ENCODE measurements at places on chromosomes 1 and 21. TPM values are rescaled to one million over a fixed set of nuclear protein-coding genes. Genes with fewer than 3 reads are reported as not detected.

The CRB1 gene
- not detected for total RNA-seq

The SPATA45 gene
- total RNA-seq = not detected

DNA sequence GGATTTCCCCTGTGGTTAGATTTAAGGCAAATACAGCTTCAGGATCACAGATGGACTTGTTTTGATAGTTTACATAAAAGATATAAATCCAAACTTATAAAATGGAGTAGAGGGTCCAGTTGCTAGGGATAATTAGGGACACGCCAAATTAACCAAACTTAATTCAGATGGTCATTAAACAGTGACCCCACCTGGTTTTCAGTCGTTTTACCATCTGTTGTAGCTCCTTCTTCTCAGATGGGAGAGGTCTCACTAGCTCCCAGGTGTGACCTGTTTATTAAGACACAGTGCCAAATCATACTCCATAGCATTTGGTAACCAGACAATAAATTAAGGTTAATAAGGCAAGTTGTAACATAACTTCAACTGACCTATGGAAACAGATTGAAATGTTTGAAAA, 8.1 kb upstream of the GADD45A start:
- no peak overlapping the region for H3K27ac ChIP-seq
- H3K36me3 ChIP-seq = no peaks in the 10 kb centered on the region
- H3K4me3 ChIP-seq = no peak overlapping the region
- no peak for DNase-seq
- H3K27me3 ChIP-seq = peaks cover 13% of the 10 kb centered on the region

DNA sequence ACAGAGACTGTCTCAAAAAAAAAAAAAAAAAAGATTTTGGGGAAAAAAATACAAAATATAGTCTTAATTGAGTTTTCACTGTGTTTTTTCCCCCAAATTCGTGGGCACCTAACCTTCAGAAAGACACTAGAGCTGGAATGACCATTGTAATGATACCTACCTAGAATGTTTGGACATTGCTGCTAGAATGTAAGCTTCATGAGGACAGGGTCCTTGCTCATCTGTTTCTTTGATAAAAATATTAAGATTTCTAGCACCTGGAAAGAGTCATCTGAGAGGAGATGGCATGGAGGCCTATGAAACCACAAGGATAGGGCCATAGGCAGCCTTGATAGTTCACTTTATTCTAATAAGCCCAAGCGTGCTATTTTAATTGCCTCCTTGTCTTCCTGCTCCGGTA, 6.5 kb downstream of the LRRC8D start:
- peaks cover 5% of the 10 kb centered on the region for H3K36me3 ChIP-seq
- no peak overlapping the region for H3K4me3 ChIP-seq
- H3K27ac ChIP-seq = no peak overlapping the region
- DNase-seq = no peak

- H3K4me3 ChIP-seq = no peak overlapping the region
- DNase-seq = no peak
- H3K36me3 ChIP-seq = peaks cover 96% of the 10 kb centered on the region
- H3K4me1 ChIP-seq = peaks cover 55% of the 10 kb centered on the region
Measured at GRCh38 chr21:42429856-42430255, 26.2 kb downstream of the UBASH3A start.

- H3K4me3 ChIP-seq = no peak overlapping the region
- no peak overlapping the region for H3K27ac ChIP-seq
- peaks cover 55% of the 10 kb centered on the region for H3K36me3 ChIP-seq
- DNase-seq = no peak
Measured at GRCh38 chr1:207810606-207811295, 58.9 kb downstream of the CD46 start.

GRCh38 chr1:961132-961669, 817 bp downstream of the KLHL17 start:
- H3K27ac ChIP-seq = no peak overlapping the region
- H3K4me3 ChIP-seq = peak overlapping the region; percentile 56
- DNase-seq = no peak
- no peaks in the 10 kb centered on the region for H3K27me3 ChIP-seq
- peaks cover 29% of the 10 kb centered on the region for H3K4me1 ChIP-seq
- H3K36me3 ChIP-seq = peaks cover 3% of the 10 kb centered on the region

DNA sequence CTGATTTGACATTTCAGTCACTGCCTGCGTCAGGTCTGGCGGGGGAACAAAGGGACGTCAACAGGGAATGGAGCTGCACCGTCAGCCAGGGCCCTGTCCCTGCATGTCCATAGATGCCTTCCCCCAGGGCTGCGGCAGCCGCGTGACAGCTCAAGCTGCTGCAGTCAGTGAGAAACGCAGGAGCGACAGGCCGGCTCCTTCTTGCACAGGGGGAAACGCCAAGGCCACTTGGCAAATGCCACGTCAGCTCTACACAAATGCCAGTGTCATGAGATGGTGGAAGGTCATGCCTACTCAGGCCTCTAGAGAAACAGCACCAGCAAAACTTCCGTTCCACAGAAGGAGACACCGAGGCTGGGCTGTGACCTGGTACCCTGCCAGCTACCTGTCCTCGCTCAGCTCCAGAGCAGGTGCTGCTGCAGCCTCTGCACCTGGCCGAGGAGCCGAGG, 37.7 kb downstream of the SYF2 start:
- no peak overlapping the region for H3K4me3 ChIP-seq
- H3K27ac ChIP-seq = no peak overlapping the region

GRCh38 chr1:161313554-161314200, 504 bp upstream of the SDHC start:
- H3K27ac ChIP-seq = peak overlapping the region; percentile 98
- peaks cover 1% of the 10 kb centered on the region for H3K27me3 ChIP-seq
- H3K36me3 ChIP-seq = no peaks in the 10 kb centered on the region
- H3K4me1 ChIP-seq = peaks cover 32% of the 10 kb centered on the region
- no peak for DNase-seq
- peak overlapping the region; percentile 96 for H3K4me3 ChIP-seq

- no peaks in the 10 kb centered on the region for H3K27me3 ChIP-seq
- no peak for DNase-seq
- peaks cover 11% of the 10 kb centered on the region for H3K36me3 ChIP-seq
- H3K4me1 ChIP-seq = peaks cover 15% of the 10 kb centered on the region
- no peak overlapping the region for H3K27ac ChIP-seq
Measured at GRCh38 chr21:43848771-43849170, 16.3 kb upstream of the AGPAT3 start.

GRCh38 chr1:224719716-224720115, 103.6 kb downstream of the CNIH3 start:
- peaks cover 15% of the 10 kb centered on the region for H3K4me1 ChIP-seq
- H3K36me3 ChIP-seq = no peaks in the 10 kb centered on the region
- no peak overlapping the region for H3K27ac ChIP-seq
- no peak overlapping the region for H3K4me3 ChIP-seq
- DNase-seq = no peak

The AMY1B gene
- not detected for total RNA-seq

DNA sequence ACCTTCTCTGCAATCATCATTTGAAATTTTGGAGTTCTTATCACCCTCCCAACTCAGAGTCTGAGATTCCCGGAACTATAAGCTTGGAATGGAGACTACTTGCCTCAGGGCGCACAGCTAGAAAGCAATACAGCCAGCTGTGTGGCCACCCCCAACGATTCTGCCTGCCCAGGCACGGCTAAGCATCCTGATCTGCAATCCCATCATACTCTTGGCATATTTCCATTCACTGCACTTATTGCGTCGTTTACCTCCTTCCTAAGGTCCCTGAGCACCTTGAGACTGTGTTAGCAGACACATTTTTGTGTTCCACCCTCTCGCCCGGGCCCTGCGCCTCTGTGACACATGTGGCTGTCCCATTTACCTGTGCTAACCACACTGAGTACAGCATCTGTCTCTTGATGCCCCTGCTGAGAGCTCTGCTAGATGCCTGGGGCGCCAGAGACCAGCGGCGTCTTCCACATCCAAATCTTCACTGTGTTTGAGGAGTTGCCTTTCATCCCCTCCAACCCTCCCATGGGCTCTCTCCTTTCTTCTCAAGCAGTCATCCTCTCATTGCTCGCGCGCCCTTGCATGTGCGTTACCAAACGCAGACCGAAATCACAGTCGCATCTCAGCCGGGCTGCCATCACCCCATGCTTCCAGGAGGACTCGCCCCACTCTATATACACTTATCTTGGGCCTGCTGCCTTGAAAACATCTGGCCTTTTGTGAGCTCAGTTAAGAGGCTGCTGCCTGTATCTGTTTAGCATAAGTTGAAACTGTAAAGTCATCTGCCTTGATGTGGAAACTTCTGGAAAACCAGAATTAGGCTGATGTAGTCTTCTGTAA, 3.5 kb upstream of the CLDN19 start:
- no peaks in the 10 kb centered on the region for H3K4me1 ChIP-seq
- H3K4me3 ChIP-seq = no peak overlapping the region
- no peaks in the 10 kb centered on the region for H3K27me3 ChIP-seq
- DNase-seq = no peak
- no peak overlapping the region for H3K27ac ChIP-seq

DNA sequence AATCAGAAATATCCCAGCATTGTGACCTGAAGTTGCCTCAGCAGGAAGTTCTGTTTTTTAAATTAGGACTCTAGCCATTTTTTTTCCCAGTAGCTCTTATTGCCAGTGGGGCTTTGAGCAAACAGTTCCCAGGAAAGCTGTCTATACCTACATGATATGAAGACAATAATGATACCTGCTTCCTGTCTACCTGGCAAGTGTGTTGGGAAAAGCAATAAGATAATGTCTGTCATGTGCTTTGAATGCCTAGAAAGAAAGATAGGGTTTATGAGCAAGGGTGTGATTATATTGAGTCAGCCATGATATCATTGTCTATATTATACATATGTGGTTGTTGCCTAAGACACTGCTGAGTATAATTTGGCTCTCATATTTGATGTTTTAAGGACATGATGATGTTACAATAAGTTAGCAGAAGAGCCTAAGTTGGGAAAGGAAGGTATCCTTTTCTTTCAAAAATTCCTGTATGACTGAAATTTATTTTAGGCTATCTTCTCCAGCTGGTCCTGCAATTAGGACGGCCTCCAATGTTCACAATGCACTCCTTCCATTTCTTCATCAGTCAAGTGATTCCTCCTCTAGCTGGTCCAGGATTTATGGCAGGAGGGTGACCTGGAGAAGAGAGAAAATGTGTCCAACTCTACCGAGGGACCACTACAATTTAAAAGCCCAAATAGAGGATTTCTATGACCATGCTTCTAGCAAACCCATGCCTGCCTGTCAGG, 99.6 kb upstream of the CDC42BPA start:
- H3K4me3 ChIP-seq = no peak overlapping the region
- DNase-seq = no peak
- H3K36me3 ChIP-seq = no peaks in the 10 kb centered on the region
- no peaks in the 10 kb centered on the region for H3K4me1 ChIP-seq

GRCh38 chr1:6108937-6109614, 63.4 kb downstream of the KCNAB2 start:
- H3K36me3 ChIP-seq = no peaks in the 10 kb centered on the region
- no peak overlapping the region for H3K27ac ChIP-seq
- peak; percentile 50 for DNase-seq
- peaks cover 5% of the 10 kb centered on the region for H3K27me3 ChIP-seq
- H3K4me3 ChIP-seq = no peak overlapping the region

The VTCN1 gene
- total RNA-seq = not detected

- no peak for DNase-seq
- H3K27ac ChIP-seq = no peak overlapping the region
- no peaks in the 10 kb centered on the region for H3K27me3 ChIP-seq
- H3K4me3 ChIP-seq = no peak overlapping the region
- no peaks in the 10 kb centered on the region for H3K36me3 ChIP-seq
Measured at GRCh38 chr1:47791879-47792608, 205.1 kb downstream of the TRABD2B start.

DNA sequence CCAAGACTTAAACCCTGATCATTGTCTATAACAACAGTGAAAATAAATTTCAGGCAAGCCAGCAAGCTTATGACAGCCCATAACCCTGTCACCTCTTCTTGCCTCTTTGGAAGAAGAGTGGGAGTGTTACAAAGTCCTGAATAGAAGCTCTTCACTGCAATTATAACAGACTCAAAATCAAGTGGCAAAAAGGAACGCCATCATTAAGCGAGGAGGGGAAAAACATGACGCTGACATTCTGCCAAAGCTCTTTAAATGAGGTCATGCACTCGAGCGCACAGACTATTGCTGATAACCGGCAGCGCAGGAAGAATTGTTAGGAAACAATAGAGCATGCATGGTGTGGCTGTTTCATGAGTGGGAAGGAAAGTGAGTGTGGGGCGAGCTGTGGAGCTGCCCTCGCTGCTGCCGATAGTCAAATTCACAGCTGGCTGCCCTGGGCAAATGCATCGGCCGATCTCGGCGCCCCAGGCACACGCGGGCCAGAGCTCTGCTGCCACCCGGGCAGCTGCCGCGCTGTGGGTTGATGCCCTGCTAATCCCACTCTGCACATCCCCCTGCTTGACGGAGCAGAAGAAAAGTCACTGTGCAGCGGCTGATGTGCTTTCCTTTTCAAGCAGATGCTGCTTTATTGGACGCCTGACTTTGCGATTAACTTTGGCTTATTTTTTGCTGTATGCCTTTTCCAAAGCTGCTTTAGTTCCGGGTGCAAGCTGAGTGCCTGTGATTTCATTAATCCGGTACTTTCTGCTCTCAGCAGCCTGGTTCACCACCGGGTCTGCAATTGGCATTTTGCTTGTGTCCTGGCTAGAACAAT, 102.4 kb upstream of the ST6GALNAC5 start:
- H3K4me1 ChIP-seq = no peaks in the 10 kb centered on the region
- H3K4me3 ChIP-seq = no peak overlapping the region
- H3K27me3 ChIP-seq = peaks cover 7% of the 10 kb centered on the region
- H3K27ac ChIP-seq = no peak overlapping the region
